ENCODE measurements at places on chromosomes 5 and 9.

- DNase-seq = no peak
Measured at GRCh38 chr5:80194468-80194867, 61.4 kb downstream of the SERINC5 start.

GRCh38 chr5:130286971-130287370 lies 382.7 kb downstream of the CHSY3 start:
- no peak for DNase-seq

- no peak for DNase-seq
Measured at GRCh38 chr9:69134412-69134811, 39.7 kb upstream of the TJP2 start.

DNA sequence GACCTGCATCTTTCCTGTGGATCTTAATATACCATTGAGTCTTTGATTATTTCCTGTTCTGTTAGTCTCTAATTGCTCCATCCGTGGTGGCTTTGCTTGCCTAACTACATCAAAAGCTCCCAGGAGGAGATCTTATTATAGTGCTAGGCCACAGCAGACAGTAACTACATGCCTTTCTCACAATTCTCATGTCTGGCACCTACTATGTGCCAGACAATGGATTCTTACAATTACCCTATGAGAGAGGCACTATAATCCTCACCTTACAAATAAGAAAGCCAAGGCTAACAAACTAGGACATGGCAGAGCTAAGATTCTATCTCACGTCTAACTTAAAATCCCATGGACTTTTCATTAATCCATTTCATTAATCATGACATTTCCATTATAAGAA lies 70.3 kb upstream of the TARS1 start:
- DNase-seq = no peak

GRCh38 chr9:74120470-74120869 lies 376.7 kb upstream of the RORB start:
- no peak for DNase-seq

Data from DMS 273 treated with DMSO at 0.1 percent for 48 hours (cell line).